Central memory CD8-positive, alpha-beta T cell (primary cell): ENCODE measurements at places on chromosomes 7 and 10.

DNA sequence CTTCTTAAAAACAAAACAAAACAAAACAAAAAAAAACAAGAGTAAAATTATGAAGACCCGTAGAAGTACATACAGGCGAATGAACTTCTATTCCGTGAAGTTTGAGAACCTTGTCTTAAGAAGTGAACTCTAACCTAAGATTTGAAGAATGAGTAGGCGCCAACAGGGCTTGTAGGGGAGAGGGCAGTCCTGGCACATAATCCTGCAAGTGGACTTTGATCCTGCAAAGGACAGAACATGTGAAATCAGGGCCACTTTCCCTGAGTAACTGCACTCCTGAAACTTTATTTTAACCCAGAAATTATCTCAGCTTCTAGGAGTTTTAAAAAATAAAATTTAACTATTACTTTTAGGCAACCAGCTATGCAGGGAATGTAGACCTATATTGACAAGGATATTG, 62.0 kb downstream of the GNAT3 start:
- no peak for DNase-seq
- H3K27ac ChIP-seq, result no peak overlapping the region
- no peak overlapping the region for H3K4me3 ChIP-seq

- no peak overlapping the region for H3K27ac ChIP-seq
- no peak for DNase-seq
- no peaks in the 10 kb centered on the region for H3K36me3 ChIP-seq
- no peaks in the 10 kb centered on the region for H3K4me1 ChIP-seq
These were observed 64.0 kb upstream of the WAC start for GRCh38 chr10:28468707-28469483.

DNA sequence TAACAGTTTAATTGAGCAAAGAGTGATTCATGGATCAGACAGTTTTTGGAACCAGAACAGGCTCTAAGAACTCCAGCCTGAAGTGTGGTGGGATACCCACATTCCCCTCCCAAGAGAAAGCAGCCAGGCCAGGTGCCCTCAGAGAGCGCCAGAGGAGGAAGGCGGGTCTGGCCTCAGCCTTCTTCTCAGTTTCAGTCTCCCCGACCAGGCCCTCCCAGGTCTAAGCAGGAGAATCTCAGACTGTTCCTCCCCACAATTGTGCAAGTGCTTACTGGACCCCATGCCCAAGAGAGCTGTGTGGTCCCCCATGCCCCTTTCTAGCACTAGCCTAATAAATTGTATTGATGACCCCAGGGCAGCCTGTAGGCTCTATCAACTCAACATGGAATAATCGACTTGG, 25.6 kb downstream of the PPIF start:
- no peak overlapping the region for H3K27ac ChIP-seq
- peaks cover 3% of the 10 kb centered on the region for H3K36me3 ChIP-seq
- H3K27me3 ChIP-seq, result no peaks in the 10 kb centered on the region
- DNase-seq, result no peak
- peaks cover 6% of the 10 kb centered on the region for H3K4me1 ChIP-seq

- H3K27ac ChIP-seq, result no peak overlapping the region
- H3K27me3 ChIP-seq, result peaks cover 15% of the 10 kb centered on the region
- no peak for DNase-seq
- peaks cover 2% of the 10 kb centered on the region for H3K36me3 ChIP-seq
- H3K4me1 ChIP-seq, result peaks cover 22% of the 10 kb centered on the region
- H3K4me3 ChIP-seq, result no peak overlapping the region
These were observed 9.1 kb upstream of the SCART1 start for GRCh38 chr10:133444342-133445267.

- no peak overlapping the region for H3K4me3 ChIP-seq
- H3K27ac ChIP-seq, result no peak overlapping the region
- H3K4me1 ChIP-seq, result peaks cover 7% of the 10 kb centered on the region
- DNase-seq, result no peak
- H3K27me3 ChIP-seq, result peaks cover 50% of the 10 kb centered on the region
- H3K36me3 ChIP-seq, result peaks cover 3% of the 10 kb centered on the region
These were observed 34.4 kb downstream of the SCRN1 start for GRCh38 chr7:29955075-29955792.

- peaks cover 36% of the 10 kb centered on the region for H3K27me3 ChIP-seq
- H3K4me1 ChIP-seq, result peaks cover 15% of the 10 kb centered on the region
- DNase-seq, result no peak
- H3K4me3 ChIP-seq, result no peak overlapping the region
These were observed 304.5 kb downstream of the WDR37 start for GRCh38 chr10:1360558-1361164.

DNA sequence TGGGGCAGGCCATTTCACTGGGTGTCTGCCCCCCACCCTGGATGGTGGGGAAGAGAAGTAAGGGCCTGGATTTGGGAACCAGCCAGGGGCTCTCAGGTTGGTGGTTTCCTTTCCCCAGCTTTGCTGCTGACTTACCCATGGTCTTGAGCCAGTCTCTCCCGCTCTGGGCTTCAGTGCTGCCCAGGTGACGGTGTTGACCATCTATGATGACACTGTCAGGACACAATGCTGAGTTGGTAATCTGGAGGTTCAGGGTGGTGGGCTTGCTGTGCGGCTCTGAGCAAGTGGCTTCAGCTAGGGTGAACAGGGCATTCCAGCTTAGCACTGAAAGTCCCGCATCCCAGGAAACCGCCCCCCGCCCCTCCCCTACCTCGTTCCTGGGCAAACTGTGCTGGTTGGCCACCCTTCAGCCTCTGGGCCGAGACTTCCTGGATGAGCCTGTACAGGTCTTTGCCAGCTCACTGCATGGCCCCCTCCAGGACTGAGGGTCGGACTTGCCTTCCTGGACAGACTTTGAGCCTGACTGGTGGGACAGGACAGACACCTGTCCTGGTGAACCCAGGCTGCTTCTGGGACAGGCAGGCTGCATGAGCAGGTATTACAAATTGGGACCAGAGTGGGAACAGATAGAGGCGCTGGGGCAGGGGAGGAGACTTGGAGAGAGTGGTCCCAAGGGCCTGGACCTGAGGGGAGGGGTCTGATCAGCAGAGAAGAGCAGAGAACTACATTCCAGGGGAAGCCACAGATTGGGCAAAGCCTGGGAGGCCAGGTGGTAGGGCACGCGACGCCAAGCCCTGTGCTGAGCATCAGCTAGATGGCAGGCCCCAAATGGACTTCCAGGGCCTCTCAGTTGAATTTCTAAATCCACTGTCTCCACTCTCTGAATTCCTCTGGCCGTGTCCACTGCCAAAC, 19.9 kb upstream of the ZMIZ1 start:
- no peaks in the 10 kb centered on the region for H3K27me3 ChIP-seq
- H3K4me3 ChIP-seq, result peak overlapping the region; percentile 69
- no peak for DNase-seq
- peak overlapping the region; percentile 87 for H3K27ac ChIP-seq
- peaks cover 20% of the 10 kb centered on the region for H3K4me1 ChIP-seq

DNA sequence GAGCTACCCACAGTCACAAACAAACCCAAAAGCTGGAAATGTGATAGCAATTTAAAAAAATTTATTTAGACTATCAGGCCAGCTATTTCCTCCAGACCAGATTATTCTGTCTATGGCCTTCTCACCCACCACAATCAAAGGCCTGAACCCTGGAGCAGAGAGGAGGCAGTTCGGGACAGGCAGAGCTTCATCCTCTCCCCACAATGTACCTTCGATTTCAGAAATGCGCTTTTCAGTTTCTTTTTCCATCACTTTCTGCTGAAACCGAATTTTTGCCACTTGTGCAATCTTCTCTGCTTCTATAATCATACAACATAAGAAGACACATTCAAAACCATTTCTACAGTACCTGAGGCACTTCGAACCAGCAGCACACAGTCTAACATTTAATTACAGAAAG, 29.9 kb downstream of the ERLIN1 start:
- H3K27me3 ChIP-seq, result no peaks in the 10 kb centered on the region
- no peak overlapping the region for H3K4me3 ChIP-seq
- no peak for DNase-seq
- peaks cover 15% of the 10 kb centered on the region for H3K4me1 ChIP-seq
- no peak overlapping the region for H3K27ac ChIP-seq
- peaks cover 51% of the 10 kb centered on the region for H3K36me3 ChIP-seq

DNA sequence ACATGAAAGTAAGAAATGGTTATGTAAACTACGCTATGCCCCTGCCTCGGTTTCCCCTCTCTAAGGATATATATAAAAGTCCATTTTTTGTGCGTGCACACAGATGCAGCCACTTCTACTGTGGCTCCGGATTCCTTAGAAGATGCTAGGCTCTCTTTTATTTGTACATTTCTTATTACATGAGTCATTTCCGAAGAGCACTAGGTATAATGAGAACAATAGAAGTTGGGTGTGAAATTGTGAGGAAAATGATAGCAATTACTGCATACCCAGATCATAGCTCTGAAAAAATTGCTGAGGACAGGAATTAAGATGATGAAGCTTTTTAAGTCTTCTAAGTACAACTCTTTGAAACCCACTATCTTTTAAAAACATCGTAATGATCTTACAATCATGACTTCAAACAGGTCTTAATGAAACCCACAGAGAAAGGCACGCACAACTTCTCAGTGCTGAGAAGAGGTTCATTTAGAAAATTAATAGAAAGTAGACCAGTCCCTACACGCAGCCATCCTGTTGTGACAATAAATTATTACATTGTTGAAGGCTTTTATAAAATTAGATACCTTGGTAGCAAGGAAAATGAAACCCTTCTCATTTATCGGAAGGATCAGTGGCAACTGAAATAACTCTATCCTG, 96.2 kb upstream of the FGFR2 start:
- H3K4me1 ChIP-seq, result no peaks in the 10 kb centered on the region
- no peak overlapping the region for H3K4me3 ChIP-seq
- peaks cover under 1% of the 10 kb centered on the region for H3K27me3 ChIP-seq
- DNase-seq, result no peak

GRCh38 chr7:157501581-157501980, 164.8 kb downstream of the DNAJB6 start:
- H3K27me3 ChIP-seq, result peaks cover 10% of the 10 kb centered on the region
- H3K36me3 ChIP-seq, result peaks cover 6% of the 10 kb centered on the region
- no peak overlapping the region for H3K4me3 ChIP-seq
- H3K27ac ChIP-seq, result no peak overlapping the region
- H3K4me1 ChIP-seq, result peaks cover 25% of the 10 kb centered on the region

GRCh38 chr10:128230401-128230800, 104.2 kb upstream of the MKI67 start:
- peaks cover 70% of the 10 kb centered on the region for H3K27me3 ChIP-seq
- no peak overlapping the region for H3K4me3 ChIP-seq
- H3K36me3 ChIP-seq, result no peaks in the 10 kb centered on the region

GRCh38 chr10:126063353-126063791, 167.0 kb downstream of the FANK1 start:
- H3K27ac ChIP-seq, result no peak overlapping the region
- no peaks in the 10 kb centered on the region for H3K4me1 ChIP-seq
- no peak for DNase-seq

- peaks cover 42% of the 10 kb centered on the region for H3K27me3 ChIP-seq
- no peak overlapping the region for H3K4me3 ChIP-seq
- H3K36me3 ChIP-seq, result peaks cover 3% of the 10 kb centered on the region
- DNase-seq, result no peak
- no peak overlapping the region for H3K27ac ChIP-seq
These were observed 72.0 kb upstream of the FAM20C start for GRCh38 chr7:120164-120991.

DNA sequence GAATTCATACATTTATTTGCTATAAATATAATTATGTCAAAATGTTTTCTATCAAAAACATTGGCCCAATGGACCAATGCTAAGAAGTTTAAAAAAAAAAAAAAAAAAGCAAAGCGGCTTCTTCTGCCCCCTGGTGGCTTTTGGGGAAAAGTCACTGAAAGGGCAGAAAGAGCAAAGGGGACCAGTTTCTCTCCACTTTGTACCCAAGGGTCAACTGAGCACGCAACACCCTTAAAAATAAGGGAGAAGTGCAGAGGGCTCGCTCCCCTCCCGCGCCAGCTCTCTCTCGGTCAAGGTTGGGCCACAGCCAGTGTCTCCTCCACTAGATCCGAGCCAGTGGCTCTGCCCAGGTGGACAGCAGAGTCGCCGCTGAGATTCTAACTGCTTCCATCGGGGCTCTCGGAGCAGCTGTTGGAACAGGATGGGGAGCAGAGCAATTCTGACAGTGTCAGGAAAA, 136.4 kb upstream of the FGFR2 start:
- H3K27ac ChIP-seq, result no peak overlapping the region
- peaks cover 5% of the 10 kb centered on the region for H3K4me1 ChIP-seq
- H3K27me3 ChIP-seq, result peaks cover 28% of the 10 kb centered on the region
- H3K36me3 ChIP-seq, result no peaks in the 10 kb centered on the region
- H3K4me3 ChIP-seq, result no peak overlapping the region
- DNase-seq, result no peak

- no peaks in the 10 kb centered on the region for H3K4me1 ChIP-seq
- H3K27ac ChIP-seq, result no peak overlapping the region
- no peaks in the 10 kb centered on the region for H3K27me3 ChIP-seq
- DNase-seq, result no peak
- H3K4me3 ChIP-seq, result no peak overlapping the region
These were observed 53.7 kb upstream of the FAM3C start for GRCh38 chr7:121449735-121450240.

DNA sequence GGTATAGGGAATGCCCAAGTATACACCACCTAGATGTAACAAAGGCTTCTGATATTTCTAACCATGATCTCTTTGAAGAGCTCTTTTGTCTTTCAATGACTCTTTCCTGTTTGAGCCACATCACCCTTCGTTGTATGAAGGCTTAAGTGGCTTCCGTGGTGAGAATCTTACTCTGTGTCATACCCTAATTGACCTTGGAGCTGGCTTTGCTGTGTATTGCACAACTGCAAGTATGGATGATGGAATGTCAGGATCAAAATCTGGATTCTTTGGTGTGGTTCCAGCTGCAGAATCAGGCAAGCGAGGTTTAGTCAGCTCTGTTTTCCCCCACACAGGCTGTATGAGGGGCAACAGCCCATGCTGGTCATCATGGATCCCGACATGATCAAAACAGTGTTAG, 16.0 kb downstream of the CYP3A43 start:
- peaks cover 49% of the 10 kb centered on the region for H3K27me3 ChIP-seq
- no peaks in the 10 kb centered on the region for H3K36me3 ChIP-seq
- H3K4me1 ChIP-seq, result no peaks in the 10 kb centered on the region
- H3K27ac ChIP-seq, result no peak overlapping the region
- DNase-seq, result no peak
- no peak overlapping the region for H3K4me3 ChIP-seq
